ENCODE measurements at places on chromosomes 16 and 17.

GRCh38 chr16:25177831-25178688, 38.7 kb upstream of the AQP8 start:
- no peak for DNase-seq

- DNase-seq, result no peak
These were observed 2.3 kb downstream of the CCL17 start for GRCh38 chr16:57406881-57407280.

DNA sequence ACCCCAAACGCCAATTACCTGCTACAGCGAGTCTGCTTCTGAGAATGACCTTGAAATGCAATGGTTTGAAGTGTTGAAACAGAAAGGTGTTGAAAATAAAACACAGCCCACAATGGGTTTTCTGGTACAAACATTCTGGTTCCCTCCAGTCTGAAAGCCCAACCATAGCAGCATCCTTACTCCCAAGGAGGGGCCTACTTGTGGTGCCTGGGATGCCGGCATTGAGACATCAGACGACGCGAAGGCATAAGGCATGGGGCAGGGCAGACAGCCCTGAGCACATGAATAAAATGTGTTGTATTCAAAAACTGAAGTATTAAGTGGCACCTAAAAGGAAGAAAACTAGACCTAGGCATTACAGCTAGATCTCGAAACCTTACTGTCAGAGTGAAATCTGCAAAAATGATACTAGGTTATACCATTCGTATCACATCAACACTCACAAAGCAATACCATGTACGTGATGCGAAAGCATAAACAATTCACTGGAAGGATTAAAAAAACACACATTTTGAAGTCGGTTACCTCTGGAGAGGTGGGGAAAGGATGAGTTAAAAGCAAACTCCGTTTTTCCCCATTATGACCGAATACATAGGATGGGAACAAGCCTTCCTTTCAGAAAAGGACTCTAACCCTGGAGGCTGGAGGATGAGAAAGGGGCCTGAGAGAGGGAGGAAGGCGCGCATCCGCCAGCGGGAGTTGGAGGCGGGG, 702 bp downstream of the NUDT21 start:
- DNase-seq, result no peak

GRCh38 chr17:77085926-77086432, 54.8 kb upstream of the SEC14L1 start:
- DNase-seq, result no peak

- DNase-seq, result no peak
These were observed 15.0 kb downstream of the MYH13 start for GRCh38 chr17:10357768-10358167.

GRCh38 chr17:34051046-34051445, 204.0 kb upstream of the CCL2 start:
- DNase-seq, result no peak

GRCh38 chr17:40944531-40944930, 7.1 kb upstream of the KRT23 start:
- DNase-seq, result no peak

DNA sequence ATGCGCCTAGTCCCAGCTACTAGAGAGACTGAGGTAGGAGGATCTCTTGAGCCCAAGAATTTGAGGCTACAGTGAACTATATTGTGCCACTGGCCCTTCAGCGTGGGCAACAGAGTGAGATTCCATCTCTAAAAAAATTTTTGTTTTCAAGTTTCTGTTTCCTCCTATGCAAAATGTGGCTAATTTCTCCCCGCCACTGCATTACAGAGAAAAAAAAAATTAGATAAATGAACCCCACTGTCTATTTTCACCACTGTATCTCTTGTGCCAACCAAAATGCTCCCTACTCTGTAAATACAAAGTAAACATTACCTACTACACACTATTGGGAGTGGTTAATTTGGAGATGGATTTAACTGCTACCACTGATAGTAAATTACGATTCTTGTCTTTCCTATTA, 2.0 kb downstream of the MARF1 start:
- DNase-seq, result no peak
